ENCODE measurements at places on chromosomes 13 and 19. TPM values are rescaled to one million over a fixed set of nuclear protein-coding genes. Genes with fewer than 3 reads are reported as not detected.
A peak's percentile ranks its signal among the peaks of the same experiment; 100 is the strongest.

GRCh38 chr19:33859016-33859415, 62.3 kb downstream of the KCTD15 start:
- no peak for DNase-seq

DNA sequence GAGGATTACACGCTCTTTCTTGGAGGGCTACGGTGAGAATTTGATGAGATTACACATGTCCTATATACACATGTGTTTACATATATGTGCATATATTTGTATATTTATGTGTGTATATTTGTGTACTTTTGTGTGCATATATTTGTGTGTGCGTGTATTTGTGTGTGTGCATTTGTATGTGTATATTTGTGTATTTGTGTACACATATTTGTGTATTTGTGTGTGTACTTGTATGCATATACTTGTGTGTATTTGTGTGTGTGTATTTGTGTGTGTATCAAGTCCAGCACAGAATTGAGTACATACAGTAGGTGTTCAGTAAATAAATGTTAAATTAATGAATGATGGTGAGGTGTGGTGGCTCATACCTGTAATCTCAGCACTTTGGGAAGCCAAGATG, 1.8 kb downstream of the TMEM143 start:
- no peak for DNase-seq

DNA sequence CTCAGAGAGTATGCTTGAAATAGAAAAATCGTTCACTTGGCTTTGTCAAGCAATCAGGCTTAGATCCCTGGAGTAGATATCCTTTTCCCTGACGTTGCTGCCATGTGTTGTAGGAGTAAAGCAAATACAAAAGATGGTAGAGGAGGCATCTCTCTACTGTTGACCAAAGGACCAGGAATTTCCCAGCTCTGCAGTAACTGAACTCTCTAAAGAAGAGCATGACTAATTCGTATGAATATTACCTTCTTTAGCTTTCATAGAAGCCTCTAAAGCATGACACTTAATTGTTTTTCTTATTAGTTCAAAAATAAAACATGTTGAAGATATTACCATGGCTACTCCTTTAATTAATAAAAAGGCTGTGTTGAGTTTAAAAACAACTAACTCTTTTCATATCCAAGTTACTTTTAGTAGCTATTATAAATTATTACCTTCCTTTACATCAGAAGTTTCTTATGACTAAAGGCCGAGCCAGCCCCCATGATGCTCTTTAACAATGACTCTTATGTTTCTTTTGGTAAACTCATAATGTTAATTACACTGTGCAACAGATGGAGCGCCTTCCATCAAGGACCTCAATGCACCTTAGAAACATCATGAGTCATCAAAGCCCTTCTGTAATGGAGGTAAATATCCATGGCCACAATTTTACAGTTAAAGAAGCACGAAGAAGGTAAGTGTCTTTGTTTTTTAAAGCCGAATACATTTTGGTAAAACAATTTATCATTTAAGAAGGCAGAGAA, 352.4 kb downstream of the KLF5 start:
- no peak for DNase-seq

DNA sequence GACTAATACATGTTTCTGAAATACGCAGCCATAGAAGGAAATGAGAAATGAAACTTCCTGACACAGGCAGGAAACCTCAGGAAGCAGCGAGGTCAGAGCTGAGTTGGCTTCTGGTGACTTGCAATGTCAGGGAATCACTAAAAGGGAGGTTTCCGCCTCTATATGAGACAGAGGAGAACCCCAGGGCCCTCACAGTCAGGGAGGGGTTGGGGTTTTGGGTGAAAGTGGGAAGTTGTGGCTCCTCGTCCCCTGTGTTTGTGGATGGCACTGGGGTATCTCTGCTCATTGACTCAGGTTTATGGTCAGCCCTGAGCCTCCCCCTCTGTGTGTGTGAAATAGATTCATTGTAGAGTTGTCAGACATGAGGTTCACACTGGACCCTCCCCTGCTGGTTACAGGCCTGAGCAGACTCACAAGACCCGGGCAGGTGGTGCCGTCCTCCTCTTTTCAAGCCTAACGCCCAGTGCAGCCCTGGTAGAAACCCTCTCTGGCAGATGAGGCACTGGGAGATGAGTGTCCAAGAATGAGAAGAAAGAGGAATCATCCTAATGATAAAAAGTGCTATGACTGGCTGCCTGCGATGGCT, 5.5 kb upstream of the LILRA6 start:
- peak; percentile 79 for DNase-seq

Gene SLC35E1
- total RNA-seq = 41.5 TPM

Gene CYP2S1
- total RNA-seq = not detected

DNA sequence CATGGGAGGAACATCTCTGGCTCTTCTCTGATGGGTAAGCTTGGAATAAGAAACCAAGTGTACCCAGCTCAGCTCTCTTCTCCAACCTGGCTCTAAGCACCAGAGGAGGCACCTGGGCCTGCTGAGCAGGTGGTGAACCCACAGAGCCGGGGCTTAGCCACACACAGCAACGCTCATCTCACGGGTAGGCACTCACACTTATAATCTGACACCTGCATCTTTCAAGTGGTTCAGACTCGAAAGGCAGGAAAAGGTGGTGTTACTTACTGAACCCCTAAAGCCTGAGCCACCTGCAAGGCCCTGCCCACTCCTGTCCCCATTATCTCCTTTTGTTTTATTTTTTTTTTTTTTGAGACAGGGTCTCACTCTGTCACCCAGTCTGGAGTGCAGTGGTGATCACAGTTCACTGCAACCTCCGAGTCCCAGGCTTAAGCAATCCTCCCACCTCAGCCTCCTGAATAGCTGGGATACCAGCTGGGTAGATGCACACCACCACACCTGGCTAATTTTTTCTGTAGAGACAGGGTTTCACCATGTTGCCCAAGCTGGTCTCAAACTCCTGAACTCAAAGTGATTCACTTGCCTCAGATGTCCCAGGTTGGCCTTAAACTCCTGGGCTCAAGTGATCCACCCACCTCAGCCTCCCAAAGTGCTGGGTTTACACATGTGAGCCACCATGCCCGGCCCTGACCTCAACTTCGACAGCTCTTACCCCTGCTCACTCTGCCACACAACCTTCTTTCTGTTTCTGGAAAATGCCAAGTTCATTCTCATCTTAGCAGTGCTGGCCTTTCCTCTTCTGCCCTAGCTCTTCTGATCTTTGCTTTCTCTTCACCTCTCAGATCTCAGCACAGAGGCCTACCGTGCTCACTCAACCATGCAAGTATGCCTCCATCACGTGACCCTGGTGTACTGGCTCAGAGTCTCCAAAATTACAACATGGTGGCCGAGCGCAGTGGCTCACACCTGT, 9.7 kb downstream of the FBXL12 start:
- DNase-seq = no peak

Gene SYNE4
- total RNA-seq = under 0.01 TPM

Gene PSG6
- not detected for total RNA-seq

GRCh38 chr13:37277435-37278144, 172.1 kb upstream of the CSNK1A1L start:
- DNase-seq = peak; percentile 50

DNA sequence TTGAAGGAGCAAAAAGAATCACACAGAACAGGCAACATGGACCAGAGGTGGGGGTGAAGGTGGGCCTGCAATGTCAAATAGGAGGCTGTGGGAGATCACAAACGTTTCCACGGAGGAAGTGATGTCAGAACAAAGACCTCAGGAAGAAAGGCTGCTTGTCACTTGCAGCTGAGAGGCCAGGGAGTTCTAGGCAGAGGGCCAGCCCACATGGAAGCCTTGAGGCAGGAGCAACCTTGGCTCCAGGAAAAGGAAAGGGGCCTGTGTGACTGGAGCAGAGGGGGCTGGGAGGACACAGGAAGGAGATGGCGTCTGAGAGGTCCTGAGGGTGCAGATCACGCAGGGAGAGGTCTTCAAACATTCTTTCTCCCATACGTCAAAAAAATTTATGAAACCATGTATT, 16.3 kb downstream of the ZNF160 start:
- no peak for DNase-seq

GRCh38 chr13:33307843-33308242, 22.3 kb upstream of the STARD13 start:
- no peak for DNase-seq

- DNase-seq = no peak
Measured at GRCh38 chr13:79909644-79910043, 428.7 kb downstream of the NDFIP2 start.

DNA sequence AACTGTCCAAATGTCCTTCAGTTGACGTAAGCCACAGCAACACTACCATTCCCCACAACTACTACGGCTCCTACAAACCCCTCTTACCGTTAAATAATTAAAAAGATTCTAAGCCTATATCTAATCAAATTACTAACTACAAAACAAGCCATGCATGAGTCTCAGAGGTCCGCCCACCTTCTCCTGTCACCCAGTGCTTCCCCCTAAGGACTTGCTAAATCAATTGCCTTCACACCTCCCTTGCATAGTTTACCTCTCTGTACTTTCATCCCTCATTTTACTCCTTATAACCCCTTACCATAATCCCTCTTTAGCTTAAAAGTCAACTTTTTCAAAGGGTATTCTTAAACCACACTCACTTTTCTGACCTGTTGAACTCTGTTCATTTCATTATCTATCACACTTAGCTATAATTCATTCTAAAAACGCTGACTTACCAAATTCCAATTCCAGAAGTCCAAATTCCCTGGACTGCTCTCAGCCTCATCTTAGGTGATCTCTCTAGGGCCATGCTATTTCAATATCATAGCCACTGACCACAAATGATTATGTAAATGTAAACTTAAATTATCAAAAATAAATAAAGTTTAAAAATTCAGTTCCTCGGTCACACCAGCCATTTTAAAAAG, 187.8 kb downstream of the DIAPH3 start:
- no peak for DNase-seq

DNA sequence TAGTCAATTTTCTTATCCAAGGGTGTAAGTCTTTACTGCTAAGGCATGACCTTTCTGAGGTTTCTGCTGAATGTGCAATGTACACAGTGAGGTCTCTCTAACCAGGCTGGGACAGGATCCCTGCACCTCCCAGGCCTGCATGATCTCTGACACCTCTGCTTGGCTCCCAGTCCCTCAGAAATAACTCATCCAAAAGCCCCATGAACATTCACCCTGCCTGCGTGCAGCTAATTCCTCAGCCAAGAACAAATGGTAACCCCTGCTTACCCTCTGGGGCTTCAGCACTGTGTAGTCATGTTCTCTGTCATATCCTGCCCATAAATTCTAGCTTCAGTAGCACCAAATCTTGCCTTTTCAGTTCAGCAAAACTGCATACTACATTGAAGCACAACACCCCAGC, 1146.3 kb upstream of the MIR17HG start:
- no peak for DNase-seq

Gene CACNG6
- 0.36 TPM for total RNA-seq

- peak; percentile 85 for DNase-seq
Measured at GRCh38 chr19:48925240-48925843, 8.2 kb upstream of the DHDH start.

- no peak for DNase-seq
Measured at GRCh38 chr19:35596366-35596999, 10.5 kb downstream of the PMIS2 start.

GRCh38 chr19:12695997-12696365, 450 bp downstream of the FBXW9 start:
- DNase-seq = no peak

DNA sequence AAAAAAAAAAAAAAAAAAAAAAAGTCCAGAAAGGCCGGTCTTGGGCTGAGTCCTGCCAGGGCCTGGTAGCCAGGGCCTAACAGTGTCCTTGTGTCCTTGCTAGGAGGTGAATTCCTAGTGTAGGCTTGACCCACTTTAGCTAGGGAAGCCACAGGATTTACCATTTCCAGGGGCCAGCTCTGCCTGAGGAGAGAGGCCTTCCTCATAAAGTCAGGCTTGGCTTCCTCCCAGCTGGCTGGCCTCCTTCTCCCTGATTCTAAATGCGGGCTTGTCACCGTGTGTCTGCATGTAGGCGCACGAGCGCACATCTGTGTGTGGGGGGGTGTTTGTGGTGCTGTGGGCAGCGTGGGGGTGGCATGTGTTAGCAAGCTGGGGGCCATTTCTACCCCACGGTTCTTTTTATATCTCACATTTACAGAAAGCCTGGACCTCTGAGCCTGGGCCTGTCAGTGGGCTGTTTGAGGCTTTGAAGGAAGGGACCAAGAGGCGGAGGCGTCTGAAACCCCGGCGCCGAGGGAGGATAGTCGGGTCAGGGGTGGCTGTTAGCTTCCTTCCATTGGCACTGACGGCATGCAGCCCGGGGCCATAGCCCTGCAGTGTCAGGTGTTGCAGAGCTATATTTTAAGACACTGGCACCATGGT, 31.7 kb downstream of the IER2 start:
- DNase-seq = peak; percentile 96

- peak; percentile 73 for DNase-seq
Measured at GRCh38 chr19:8576273-8576993, 809 bp downstream of the MYO1F start.

DNA sequence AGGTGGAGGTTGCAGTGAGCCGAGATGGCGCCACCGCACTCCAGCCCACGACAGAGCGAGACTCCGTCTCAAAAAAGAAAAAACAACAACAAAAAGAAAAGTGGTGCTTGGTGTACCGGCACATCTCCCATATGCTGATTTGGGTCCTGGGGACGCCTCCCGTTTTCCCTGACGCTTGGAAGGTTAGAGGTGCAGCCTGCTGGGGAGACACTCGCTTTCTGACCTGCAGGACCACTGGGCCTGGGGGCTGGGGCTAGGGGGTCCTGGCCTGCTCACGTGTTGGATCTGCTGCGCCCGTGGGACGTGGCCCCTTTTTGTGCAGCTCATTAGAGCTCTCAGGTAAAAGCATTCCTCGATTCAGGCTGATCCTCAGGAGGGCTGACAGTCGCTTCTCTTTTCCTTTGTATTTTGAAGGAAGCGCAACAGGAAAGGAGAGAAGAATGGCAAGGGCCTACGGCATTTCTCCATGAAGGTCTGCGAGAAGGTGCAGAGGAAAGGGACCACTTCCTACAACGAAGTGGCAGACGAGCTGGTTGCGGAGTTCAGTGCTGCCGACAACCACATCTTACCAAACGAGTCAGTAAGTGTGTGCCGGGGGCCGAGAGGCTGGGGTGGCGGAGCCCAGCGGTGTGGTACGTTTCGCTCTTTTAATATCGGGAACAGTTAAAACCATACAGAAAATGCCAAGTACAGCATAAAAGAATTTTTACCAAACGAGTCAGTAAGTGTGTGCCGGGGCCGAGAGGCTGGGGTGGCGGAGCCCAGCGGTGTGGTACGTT, 25.1 kb downstream of the ATP4B start:
- DNase-seq = no peak

GRCh38 chr19:10439588-10439987, 19.2 kb downstream of the PDE4A start:
- peak; percentile 36 for DNase-seq

GRCh38 chr13:40433577-40433976, 232.9 kb downstream of the FOXO1 start:
- DNase-seq = no peak

DNA sequence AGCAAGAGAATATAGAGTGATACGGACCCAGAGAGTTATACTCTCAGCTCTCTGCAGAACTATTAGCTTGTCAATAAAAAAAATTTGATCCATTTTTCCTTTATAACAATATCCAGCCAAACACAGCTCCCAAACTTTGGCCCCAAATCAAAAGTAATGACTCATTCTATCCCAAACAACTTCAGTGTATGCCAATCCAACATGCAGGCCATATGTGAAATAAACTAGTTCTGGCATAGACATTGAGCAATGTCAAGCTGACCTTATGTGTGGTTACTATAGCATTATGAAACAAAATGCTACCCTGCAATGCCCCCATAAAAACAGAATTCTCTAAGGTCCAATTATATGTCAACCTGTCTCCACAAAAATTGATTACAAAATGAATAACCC, 209.5 kb downstream of the DNAJC15 start:
- no peak for DNase-seq

- DNase-seq = peak; percentile 93
Measured at GRCh38 chr13:114100446-114101357, 31.7 kb downstream of the RASA3 start.

Gene PABPC3
- total RNA-seq = under 0.01 TPM
